ENCODE measurements at places on chromosomes 13 and 19. TPM values are rescaled to one million over a fixed set of nuclear protein-coding genes. Genes with fewer than 3 reads are reported as not detected.

GRCh38 chr13:101298517-101298916 is 117.8 kb downstream of the NALCN start:
- no peak for DNase-seq

GRCh38 chr19:19451429-19452242 is 46.2 kb downstream of the GATAD2A start:
- DNase-seq = no peak

- DNase-seq = no peak
Measured at GRCh38 chr13:112804374-112804773, 114.5 kb downstream of the ATP11A start.

DNA sequence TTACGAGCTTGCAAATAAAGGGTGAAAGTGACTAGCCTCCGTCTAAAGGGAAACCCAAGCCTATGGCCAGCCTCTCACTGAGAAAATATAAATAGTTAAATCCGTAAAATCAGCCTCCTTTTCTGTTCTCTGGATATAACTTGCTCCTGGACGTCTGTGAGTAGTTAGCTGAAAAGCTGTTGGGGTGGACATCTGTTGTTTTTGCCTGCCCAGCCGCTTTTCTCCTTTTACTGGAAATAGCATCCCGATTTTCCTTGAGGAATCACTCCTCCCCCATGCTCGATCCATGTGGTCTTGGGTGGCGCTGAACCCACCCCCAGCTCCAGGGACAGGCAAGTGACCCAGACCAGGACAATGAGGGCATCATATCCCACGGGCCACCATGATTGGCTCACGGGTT is 291.5 kb upstream of the ZNF507 start:
- no peak for DNase-seq

DNA sequence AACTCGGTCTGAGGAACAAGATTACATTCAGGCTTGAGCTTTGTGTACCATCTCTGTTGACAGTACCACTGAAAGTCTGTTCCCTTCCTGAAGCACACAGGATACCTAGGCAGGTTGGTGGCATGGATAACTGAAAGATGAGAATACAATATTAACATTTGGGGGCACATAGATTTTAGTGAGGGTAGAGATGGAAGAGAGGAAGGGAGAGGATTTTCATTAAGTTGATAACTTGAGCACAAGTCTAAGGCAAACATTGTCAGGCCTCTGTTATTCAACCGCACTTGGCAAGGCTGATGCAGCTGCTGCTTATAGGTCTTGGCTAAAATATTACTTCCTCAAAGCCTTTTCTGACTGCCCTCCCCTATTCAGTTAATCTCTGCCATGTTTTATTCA is 10.9 kb downstream of the MIR17HG start:
- DNase-seq = no peak

DNA sequence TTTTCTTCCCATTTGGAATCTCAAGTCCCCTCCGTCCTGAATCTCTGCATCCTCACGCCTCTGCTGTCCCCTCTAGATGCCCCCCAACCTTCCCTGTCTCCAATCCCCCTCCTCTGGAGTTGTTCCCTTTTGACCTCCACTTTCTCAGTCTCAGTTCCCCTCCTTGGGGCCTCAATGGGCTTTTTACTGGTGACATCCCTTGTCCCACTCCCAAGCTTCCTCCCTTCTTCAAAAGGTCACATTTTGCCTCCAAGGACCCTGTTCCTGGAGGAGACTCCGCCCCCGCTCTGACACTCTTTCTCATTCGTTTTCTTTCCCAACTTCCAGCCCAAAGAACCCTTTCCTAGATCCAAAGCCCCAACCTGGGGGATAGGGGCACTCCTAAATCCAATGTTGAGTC is 1.0 kb downstream of the AP2S1 start:
- no peak for DNase-seq

DNA sequence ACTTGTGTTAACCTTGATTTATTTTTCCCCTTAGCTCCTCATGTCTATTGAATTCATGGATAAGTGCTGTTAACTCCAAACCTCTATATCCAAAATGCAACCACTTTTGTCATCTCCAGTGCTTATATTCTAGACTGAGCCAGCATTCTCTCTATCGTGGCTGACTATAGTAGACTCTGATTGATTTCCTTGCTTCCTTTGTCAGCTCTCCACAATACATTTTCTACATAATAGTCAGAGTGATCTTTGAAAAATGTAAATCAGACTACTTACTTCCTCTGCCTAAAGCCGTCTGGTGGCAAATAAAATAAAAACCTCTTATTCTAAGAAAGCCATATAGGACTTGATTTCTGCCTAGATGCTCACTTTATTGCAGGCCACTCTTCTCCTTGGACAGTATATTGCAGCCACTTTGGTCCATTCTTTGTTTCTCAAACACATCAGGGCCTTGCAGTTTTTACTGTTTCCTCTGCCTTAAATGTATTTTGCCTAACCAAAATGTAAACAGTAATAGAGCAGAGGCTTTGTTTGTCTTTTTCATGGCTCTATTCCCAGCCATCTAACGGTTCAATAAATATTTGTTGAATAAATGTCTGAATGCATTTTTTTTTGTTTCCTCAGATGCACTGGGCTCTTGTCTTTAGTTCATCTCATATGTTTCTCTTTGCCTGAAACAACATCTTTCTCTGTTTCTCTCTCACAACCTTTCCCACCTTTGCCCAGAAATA is 243.6 kb upstream of the CSNK1A1L start:
- no peak for DNase-seq

- DNase-seq = no peak
Measured at GRCh38 chr19:13149628-13150186, 468 bp downstream of the STX10 start.

DNA sequence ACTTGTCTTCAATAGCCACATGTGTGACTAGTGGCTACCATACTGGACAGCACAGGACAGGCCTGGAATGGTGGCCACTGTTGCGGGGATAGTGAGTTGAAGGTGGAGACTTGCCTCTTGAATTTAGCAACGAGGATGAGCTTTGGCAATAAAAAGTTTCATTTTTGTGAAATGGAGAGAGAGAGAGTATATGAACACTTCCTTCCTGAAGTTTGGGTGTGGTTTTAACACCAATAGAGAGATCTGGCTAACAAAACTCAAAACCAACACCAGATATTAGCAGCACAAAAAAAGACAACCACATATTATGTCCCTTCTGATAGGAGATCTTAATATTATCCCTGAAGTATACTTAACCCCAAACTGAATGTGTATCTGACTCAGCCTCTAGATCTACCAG is 6.3 kb upstream of the LRFN3 start:
- no peak for DNase-seq

GRCh38 chr13:94494026-94494425 is 14.5 kb upstream of the DCT start:
- DNase-seq = no peak

- DNase-seq = no peak
Measured at GRCh38 chr19:29385191-29385795, 140.5 kb upstream of the VSTM2B start.

- no peak for DNase-seq
Measured at GRCh38 chr13:85650613-85651012, 148.6 kb downstream of the SLITRK6 start.

- DNase-seq = no peak
Measured at GRCh38 chr13:22196777-22197176, 525.9 kb downstream of the FGF9 start.

GRCh38 chr13:111844682-111845081 is 222.3 kb upstream of the SOX1 start:
- no peak for DNase-seq

- no peak for DNase-seq
Measured at GRCh38 chr19:17555929-17556813, 722 bp downstream of the COLGALT1 start.

- DNase-seq = no peak
Measured at GRCh38 chr13:97023117-97023516, 28.8 kb upstream of the OXGR1 start.

DNA sequence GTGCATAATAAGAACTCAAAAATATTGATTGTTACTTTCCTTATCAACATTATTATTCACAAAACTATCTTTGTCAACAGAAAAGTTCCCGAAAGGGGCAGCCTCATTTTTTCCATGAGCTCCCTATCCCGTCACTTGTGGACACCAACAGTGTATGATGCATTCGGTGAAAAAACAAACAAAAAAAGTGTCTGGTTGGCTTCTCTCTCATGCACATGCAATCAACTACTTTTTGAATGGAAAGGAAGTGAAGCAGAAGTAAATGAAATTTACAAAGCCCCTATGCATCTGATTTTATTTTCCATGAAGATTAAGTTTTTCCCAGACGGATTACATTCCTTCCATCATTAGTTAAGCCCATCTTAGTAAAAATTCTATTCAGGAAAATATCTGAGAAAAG is 526.9 kb downstream of the RFC3 start:
- DNase-seq = no peak

- DNase-seq = no peak
Measured at GRCh38 chr13:44651724-44652123, 75.6 kb upstream of the TSC22D1 start.

DNA sequence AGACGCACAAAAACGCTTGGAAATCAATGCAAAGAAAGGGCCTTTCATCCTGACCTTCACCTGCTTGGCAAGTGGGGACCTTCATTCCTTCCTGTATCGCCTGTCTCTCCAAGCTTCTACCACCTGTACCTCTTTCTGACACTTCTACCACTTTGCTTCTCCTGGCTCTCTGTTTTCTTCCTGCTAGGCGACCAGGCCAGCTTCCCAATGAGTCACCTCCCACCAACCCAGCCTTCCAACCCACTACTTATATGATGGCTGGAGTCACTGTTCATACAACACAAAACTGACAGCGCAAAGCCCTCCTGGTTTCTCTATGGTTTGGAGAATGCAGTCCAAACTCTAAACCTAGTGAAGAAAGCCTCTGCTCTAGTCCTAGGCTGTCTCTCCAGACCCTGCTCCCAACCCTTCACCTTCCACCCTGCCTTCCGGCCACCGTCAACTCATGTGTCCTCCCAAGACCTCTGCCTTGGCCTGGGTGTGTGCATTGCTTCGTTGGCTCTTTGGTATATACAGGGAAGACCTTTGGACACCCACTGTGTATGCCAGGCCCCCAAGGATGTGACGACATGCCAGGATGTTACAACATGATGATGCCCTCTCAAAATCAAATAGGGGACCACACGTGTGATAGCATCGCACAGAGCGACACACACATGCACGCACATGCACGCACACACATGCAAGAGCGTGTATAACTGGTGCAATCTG is 148.5 kb downstream of the STK24 start:
- no peak for DNase-seq

- DNase-seq = no peak
Measured at GRCh38 chr19:6020166-6020882, 42.4 kb upstream of the RANBP3 start.

DNA sequence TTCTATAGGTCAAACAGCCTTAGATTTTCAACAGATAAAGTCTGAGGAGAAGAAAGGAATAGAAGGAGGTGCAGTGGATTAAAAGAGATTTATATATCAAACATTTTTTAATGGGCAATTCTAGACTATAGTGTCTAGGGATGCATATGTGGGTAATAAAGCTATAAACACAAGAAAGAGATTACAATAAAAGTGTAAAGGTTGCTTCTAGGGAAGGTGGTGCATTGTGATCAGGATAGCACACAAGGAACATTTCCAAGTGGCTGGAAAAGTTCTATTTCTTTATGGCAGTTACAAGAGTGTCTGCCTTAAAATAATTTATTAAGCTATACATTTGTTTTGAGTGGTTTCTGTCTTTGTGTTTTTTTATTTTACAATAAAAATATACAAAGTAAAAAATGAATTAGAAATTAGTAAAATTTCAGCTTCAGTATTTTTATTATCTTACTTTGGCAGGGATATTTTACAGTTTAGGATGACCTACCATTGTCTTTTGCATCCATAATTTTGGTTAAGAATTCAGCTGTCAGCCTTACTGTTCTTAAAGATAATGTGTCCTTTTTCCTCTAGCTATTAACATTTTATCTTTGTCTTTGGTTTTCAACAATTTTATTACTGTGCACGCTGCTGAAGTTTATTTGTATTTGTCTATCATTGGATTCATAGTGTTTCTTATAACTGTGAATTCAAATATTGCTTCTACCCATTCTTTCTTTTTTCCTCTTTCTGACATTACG is 221.8 kb downstream of the LACC1 start:
- DNase-seq = no peak

DNA sequence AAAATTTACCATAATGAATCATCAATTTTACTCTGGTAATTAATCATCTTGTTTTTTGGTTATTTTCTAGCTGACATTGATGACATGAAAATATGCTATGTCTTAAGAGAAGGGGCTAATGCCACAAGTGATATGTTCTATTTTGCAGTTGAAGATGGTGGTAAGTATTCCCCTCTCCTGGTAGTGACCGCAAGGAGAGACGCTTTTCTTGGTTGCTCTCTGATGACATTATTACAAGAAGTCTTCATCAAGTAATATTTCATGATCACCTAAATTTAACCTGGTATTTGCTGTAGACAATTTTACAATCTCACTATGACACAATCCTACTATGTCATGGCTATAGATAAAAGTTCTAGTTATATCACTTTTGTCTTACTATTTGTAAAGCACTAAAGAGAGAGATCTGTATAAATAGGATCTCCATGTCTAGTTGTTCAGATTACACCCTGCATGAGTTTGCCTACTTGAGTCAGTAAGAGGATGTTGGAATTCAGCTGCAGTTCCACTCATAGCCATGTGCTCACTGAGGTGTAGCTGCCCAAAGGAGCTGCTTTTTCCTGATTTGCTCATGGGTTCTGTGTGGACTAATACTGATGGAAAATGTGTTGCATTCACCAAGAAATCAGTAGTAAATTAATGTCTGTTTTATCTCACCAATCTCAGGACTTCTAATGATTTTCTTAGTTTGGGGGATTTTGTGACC is 10.9 kb downstream of the FREM2 start:
- no peak for DNase-seq

- no peak for DNase-seq
Measured at GRCh38 chr13:111460548-111461444, 140.4 kb downstream of the TEX29 start.

DNA sequence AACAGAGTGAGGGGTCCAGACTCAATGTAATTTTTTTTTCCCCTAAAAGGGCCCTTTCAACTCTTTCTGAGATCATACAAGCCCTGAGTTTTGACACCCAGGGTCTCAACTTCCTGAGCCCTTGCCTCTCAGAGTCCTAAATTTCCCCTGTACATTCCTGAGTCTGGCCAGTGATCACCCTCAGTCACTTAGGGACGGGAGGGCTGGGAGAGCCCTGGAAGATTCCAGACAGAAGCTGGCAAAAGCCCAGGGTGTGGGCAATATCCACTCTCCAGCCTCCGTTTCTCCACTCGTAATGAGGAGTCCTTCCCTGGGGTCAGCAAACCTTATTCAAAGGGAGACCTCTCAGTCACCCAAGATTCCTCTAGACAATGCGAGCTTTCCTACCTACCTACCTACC is 1.6 kb downstream of the PPP1R13L start:
- no peak for DNase-seq

Gene TPTE2
- not detected for polyA plus RNA-seq

Gene PLVAP
- polyA plus RNA-seq = not detected

Gene B3GNT3
- polyA plus RNA-seq = not detected

Gene GPC5
- polyA plus RNA-seq = 0.18 TPM

Gene ZBTB32
- not detected for polyA plus RNA-seq

Gene PABPC3
- polyA plus RNA-seq = 0.16 TPM

Gene KANK3
- not detected for polyA plus RNA-seq

Gene DACH1
- polyA plus RNA-seq = 0.01 TPM

Gene ZNF575
- 0.09 TPM for polyA plus RNA-seq

Gene IL17D
- polyA plus RNA-seq = 0.48 TPM

Gene ZSWIM9
- polyA plus RNA-seq = 0.61 TPM
